ENCODE measurements at places on chromosomes 7 and 10.

DNA sequence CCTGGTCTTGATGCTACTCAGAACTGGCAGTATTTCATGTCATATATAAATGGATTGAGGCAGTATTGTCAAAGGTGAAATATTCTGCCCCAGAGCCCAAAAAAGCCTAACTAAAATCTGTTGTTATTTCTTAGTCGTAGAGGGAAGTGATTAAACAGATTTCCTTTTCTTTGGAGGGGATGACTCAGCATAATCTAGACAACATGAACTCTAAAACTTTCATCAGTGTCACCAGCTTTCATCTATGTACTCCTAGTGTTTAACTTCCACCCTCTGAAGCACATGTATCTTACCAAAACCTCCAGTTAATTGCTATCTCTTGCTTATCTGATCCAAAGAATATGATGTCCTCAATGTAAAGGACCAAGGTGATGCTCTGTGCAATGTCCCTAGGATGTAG is 97.1 kb upstream of the ARID5B start:
- DNase-seq: no peak

- no peak for DNase-seq
These were observed 177.4 kb downstream of the ADK start for GRCh38 chr10:74328388-74328787.

GRCh38 chr10:132918617-132919373 is 23.6 kb downstream of the CFAP46 start:
- DNase-seq: no peak

GRCh38 chr7:151493083-151493482 is 26.6 kb downstream of the RHEB start:
- no peak for DNase-seq

DNA sequence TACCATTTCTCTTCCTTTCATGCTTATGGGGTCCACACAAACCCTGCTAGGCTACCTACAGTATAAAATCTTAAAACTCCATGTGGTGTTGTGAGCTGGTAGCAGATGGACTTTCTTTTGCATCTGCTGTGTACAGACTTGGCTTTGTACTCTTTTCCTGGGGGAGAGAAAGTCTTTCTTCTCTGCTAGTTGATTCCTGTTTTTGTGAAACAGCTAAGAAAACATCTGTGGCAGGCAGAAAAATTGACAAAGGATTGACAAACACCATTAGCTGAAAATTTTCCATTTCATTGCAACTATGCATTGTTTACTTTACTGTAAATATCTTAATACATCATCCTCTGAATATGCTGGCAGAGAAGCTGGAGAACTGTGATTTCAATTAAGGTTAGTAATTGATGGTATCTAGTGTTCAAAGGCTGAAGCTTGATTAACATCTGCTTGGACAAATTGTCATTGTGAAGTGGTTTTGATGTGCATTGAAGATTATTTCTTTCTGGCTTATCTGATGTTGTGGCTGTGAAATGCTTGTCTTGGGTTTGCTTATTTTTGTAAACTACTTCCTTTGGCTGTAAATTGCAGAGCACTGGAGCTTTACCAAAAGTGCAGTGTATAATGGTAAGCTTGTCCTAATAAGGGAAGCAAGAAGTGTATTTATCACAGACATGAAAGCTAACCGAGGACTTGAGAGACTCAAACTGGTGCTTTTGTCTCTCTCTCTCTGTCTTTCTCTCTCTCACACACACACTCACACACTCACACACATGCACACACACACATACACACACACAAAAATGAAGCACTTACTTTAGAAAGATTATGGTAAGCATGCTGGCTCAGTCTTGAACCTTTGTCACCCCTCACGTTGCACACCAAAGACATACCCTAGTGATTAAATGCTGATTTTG is at the start of gene FOXP2:
FOXP2 (plus strand) TSS at position 660 of the 908 bp plus-strand sequence. CDS start 11,697 bp downstream, outside the sequence.
- DNase-seq: no peak

DNA sequence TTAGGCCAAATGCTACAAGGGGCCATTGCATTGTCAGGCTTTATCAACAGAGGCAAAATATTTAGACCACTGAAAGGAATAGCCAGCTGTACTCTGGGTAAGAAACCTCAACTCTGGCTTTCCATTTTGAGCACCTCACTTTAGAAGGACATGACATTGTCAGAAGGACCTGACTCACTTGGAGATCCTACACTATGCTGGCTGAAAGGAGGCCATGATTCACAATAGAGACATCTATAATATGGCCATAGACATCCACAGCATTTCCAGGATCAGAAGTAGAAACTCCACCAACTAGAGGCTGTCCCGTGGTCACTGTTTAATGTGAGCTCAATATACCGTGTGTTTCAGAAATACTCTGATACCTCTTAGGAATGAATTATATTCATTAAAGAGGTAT is 140.9 kb downstream of the BTAF1 start:
- DNase-seq: no peak

DNA sequence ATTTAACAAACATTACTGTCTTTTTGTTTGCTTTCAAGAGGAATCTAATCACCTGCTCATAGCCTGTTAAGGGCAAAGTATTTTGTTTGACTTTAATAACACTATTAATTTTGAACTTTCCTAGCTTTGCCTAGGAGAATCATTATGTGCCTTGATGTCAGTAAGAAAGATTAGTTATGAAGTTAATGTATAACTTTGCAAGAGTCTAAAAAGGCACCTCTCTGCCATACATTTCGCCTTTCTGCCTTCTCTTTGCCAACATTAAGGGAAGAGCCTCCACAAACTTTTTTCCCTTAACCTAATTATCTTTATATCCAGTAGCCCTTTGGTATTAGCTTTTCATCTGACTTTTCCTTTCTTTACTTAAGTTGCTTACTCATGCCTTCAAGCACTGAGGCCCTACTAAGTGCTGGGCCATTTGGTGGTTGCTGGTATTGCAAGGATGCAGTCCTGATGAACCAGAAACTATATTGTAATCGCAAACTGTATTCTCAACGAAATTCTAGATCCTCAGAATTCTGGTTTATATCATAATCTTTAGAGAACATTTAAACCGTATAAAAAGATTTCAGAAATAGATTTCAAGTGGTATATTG is 108.5 kb downstream of the SND1 start:
- DNase-seq: no peak

GRCh38 chr7:150376560-150376959 is 2.6 kb upstream of the ZNF775 start:
- no peak for DNase-seq

- DNase-seq: no peak
These were observed 10.6 kb upstream of the LYZL2 start for GRCh38 chr10:30639946-30640786.

- DNase-seq: peak; percentile 59
These were observed 88.3 kb downstream of the CABCOCO1 start for GRCh38 chr10:61750943-61751471.

GRCh38 chr7:15686295-15686956 is at the start of gene MEOX2:
Gene MEOX2, minus strand, starts transcription at chr7:15686683. Its CDS starts 281 bp downstream, at chr7:15686402.
- DNase-seq: no peak

- no peak for DNase-seq
These were observed 19.4 kb upstream of the CLDN12 start for GRCh38 chr7:90383861-90384260.

DNA sequence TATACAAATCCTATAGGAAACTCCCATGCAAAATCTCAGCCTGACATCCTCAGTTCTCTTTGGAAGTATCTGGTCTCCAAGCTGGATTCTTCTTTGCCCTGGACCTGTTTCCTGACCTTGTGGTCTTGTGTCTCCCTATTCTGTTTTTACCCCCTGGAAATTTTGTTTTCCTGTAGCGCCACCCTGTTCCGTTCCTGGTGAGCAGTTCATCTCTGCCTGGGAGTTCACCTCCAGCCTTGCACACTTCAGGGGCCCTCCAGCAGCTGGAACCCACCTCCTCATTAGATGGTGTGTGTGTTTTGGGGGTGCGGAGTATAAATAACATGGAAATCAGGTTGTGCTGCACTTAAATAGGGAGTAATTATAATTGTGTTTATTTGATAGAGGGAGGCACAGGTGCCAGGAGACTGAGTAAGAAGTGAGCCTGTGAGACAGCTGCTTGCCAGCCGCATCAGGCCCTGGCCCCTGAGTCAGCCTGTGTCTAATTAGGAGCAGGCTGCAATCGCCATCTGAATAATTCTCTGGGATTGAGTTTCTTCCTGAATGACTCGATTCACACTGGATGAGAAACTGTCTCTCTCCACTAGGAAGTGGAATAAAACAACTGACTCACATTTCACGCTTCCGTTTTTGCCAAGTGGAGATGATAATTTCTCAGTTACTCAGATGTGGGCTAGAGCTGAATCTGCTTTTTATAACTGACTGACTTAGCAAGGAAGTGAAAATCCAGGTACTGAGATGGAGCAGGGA is 69.4 kb upstream of the HECTD2 start:
- DNase-seq: no peak

DNA sequence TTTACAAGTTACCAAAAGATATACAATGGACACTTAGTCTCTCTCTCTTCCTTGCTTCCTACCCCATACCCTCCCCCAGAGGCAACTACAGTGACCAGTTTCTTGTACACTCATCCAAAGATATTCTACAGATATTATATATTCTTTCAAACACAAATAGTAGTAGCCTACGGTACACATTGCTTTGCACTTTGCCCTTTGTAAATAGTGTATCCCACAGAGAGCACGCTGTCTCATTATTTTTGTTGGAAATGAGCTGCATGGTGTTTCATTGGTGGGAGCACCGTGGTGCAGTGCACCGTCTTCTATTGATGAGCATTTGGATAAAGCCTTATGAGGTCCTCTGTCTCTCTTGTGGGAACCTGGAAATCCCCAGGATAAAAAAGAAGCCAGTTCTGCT is 24.2 kb downstream of the STRA8 start:
- no peak for DNase-seq

DNA sequence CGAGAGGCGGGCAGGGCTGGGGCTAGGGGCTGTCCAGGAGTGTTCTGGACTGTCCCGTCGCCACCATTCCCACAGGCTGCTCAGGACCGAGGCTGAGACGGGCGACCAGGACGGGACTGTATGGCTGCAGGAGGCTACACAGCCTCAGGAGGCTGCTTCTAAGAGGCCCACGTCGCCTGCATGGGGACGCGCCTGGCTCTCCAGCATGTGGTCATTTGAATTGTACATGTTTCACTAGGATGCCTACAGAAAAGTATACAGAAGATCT is 216.3 kb downstream of the TCERG1L start:
- no peak for DNase-seq

DNA sequence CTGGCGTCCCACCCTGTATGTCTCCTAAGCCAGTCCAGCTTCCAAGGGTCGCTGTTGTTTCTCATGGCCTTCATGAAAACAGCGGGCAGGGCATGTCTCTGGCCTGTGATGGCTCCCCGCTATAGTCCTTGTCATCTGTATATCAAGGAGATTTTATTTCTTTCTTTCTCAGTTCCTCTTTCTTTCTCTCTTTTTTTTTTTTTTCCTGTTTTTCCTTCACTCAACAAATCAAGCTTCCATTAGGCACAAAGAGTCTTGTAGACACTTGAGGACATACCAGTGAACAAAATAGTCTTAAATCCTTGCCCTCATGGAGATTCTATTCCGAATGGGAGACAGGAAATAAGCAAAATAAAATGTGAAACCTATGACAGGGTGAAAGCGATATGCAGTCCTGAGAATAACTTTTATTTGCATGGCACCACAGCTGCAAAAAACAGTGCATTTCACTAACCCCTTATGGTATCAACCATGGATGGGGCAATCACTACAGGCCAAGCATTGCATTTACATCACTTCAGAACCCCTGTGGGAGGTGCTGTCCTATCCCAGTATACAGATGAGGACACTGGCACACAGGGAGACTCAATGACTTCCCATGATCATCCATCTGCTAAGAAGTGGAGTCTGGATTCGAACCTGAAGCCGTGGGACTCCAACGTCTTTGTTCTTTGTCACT is 50.7 kb downstream of the SYPL1 start:
- DNase-seq: no peak

- DNase-seq: no peak
These were observed 128.0 kb downstream of the NRCAM start for GRCh38 chr7:108328174-108328651.

DNA sequence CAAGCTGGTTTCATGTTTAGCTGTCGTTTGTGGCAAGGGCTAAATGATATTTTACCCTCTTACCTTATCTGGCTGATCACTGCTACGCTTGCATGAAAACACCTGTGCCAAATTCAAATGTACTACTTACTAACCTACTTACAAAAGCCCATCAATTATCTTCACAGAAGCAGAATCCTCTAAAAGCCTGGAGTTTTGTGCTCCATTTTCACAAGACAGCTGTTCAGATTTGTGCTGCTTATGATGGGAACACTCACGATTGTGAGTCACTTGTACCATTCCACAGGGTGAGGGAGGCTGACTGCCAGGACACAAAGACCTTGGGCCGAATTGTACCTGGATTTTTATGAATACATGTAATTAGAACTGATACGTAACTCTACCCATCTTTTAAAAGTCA is 245.0 kb upstream of the NPY start:
- no peak for DNase-seq

- no peak for DNase-seq
These were observed 60.7 kb upstream of the NRP1 start for GRCh38 chr10:33395201-33395600.

GRCh38 chr7:44222776-44223261 is 22.0 kb downstream of the YKT6 start:
- DNase-seq: no peak

- DNase-seq: no peak
These were observed 168.0 kb downstream of the PTPN20 start for GRCh38 chr10:47079204-47079580.

DNA sequence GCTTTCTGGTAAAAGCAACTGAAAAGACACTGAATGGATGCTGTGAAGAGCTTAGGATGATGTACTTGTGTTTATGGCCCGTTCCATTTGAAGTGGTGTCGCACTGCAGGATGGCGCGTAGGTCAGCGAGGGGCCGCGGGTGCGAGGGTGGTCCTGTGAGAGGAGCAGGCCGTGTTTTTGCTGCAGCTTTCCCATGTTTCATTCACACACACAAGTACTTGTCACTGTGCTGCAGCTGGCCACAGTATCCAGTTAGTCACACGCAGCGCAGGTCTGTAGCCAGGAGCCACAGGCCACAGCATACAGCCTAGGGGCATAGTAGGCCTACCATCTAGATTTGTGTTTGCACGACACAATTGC is 23.2 kb downstream of the WIPI2 start:
- no peak for DNase-seq

GRCh38 chr10:88120075-88120474 is 256.6 kb downstream of the PTEN start:
- DNase-seq: no peak

DNA sequence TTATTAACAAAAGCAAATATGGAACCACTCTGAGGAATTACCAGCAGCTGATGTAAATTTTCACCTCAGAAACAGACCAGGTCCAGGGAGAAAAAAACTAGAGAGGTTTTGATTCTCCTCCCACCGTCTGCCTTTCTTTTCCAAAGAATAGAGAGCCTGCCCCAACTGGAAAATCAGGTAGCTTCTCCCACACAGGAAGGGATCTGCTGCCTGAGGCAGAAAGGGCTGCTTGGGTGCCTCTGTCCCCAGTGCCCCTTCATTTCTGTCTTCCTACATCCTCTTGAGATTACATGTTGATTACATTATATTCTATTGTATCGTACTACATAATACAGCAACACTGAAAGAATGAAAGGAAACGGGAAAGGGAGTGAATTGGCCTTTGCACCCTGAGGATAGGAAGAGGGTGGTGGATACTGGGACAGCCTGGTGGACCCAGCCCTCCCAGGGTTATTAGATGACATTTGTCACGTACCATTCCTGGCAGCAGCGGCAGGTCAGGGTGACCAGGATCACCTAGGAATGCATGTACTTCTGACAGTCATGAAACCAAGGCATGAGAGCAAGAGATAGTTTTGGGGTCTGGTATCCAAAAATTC is 8.9 kb downstream of the ST8SIA6 start:
- DNase-seq: no peak
